GM06990 (cell line): ENCODE measurements at places on chromosomes 11 and 22.

DNA sequence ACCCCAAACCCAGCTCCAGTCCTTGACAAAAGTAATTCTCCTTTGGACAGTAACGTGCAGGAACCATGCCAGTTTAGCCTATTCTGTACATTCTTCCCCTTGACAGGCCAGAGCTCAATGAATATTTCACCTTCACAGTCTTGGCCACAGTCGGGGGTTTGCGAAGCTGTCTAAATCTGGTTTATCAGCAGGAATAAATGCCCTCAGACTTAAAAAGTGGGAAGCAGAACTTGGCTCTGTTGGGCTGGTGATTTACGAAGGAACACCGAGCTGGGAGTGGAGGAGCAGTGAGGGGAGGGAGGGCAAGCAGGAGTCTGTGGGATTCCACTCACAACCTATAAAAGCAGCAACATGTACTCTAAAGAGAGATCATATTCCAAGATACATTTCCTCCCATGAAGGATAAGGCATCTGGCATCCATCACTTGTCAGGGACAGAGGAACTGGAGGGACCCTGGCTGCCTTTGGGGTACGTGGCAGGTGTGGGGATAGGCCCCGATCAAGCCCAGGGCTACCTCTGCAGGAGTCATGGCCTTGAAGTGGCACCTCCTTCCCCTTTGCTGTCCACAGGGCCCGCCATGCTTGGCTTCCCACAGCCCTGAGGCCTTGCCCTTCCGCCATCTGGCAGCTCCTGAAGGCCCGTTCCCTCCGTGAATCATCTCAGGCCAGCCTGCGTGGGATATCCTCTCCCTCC lies 154.3 kb downstream of the ADAMTS15 start:
- no peak for DNase-seq

DNA sequence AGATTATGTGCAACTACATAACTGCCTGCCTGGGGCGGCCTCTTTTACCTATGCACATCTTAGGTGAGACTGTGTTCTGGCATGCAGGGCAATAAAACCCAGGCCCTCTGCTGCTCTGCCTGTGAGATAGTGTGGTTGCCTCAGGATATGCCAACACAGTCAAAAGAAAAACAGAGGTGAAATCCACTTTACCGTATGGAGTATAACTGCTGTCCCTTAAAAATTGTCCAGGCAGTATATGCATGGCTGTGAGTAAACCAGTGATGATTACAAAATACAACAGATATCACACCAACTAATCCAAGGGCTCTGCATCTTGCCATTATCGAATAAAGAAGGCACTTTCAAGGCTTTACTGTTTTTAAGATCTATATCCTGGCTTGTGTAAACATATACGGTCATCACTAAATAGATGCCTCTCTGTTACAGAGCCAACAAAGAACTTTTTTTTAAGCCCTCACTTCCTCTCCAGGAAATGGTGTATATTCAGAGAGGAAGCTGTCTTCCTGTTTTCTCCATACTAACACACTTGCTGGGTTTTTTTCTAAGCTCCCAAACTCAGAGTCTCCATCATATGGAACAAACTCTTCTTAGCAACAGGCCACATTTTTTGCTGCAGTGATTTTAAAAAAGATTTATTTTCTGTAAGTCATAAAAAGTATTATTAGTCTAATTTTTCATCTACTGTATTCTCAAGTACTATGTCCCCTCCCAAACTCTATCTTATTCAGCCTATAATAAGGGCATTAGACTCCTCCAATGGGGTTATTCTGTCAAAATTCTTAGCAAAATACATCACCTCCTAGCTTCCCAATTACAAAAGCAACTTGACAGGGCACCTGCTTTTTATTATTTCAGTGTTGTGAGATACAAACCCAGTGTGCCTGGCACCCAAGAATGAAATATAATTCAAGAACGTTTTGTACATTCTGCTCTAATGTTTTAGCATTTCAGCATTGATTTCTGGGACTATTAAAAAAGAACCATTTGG lies 135.2 kb downstream of the MAML2 start:
- no peak for DNase-seq

DNA sequence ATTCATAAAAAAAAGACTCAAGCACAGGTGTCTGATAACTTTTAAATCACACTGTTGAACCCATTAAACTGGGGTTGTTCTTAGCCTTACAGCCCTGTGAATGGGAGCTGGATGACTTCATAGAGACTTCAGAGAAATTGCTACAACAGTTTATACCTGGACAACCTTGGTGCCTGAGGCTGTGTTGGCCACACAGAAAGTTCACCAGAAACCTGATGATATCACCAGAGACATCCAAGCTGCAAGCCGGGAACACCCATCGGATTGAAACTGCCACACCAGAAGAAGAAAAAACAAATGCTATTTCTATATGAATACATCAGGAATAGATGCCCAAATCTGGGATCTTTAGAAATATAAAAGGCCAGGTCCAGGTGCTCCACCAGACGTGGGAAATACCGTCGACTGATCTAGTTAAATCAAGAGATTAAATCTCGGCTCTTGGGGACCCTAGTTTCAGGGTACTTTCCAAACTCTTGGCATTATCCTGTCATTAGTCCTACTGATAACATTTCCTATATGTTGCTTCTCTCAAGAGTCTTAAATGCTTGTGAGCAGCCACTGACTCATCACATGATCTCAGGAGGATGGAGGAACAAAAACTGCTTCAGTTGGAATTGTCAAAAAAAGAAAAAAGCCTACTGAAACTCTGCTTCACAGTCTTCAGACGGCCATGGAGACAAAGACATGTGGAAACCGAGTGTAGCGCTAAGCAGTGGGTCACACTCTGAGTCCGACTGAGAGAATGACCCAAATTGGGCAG lies 28.6 kb upstream of the APOL5 start:
- no peak for DNase-seq

GRCh38 chr22:42645938-42646568 lies 3.1 kb downstream of the CYB5R3 start:
- no peak for DNase-seq

- DNase-seq, result no peak
Observed at GRCh38 chr11:2580571-2581001, 119.2 kb downstream of the KCNQ1OT1 start.

- no peak for DNase-seq
Observed at GRCh38 chr11:2902784-2903671, 17.5 kb upstream of the CDKN1C start.

GRCh38 chr22:43126501-43127165 lies 16.1 kb downstream of the BIK start:
- no peak for DNase-seq

- DNase-seq, result no peak
Observed at GRCh38 chr11:78313898-78314297, 103.7 kb downstream of the GAB2 start.

DNA sequence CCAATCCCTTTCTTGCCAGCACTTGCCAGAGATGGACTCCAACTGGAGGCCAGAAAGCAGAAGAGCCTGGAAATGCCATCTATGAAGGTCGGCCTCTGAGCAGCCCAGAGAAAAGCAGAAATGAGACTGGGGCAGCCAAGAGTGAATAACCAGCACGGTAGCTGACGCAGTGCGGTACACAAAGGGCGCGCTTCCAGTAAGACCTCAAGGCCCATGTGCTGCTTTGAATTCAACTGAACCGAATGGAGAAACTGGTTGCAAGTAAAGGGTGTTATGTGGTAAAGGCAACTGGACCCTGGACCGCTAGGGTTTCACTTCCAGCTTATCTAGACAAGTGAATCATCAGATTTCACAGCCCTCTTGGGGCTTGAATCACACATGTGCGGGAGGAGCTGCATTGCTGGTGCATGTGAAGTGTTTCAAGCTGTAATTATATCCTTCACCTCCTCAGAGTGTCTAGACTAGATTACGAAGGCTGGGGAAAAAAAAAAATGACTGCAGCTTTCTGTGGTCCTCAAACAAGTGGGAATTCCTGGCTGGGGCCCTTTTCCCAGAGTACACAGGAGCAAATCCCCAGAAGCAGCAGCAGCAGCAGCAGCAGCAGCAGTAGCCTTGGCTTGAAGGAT lies 128.9 kb downstream of the CCDC34 start:
- peak; percentile 71 for DNase-seq

DNA sequence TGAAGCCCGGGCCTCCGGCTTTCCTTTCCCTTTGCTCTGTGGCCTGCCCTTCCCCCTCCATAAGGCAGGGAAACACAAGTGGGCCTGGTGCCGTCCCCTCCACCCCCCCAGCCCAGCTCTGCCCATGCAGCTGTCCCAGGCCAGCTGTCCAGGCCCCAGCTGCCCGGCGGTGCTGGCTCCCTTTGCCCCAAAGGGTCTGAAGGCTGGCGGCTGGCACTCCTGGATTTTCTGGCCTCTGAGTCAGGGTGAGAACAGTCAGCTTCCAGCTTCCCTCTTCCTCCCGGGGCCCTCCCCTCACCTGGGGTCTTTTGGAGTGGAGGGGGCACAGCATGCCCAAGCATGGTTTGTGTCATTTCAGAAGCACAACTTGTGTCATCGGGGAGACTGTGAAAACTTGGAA lies 27.8 kb downstream of the CD82 start:
- no peak for DNase-seq

- no peak for DNase-seq
Observed at GRCh38 chr11:134581966-134582769, 170.1 kb upstream of the B3GAT1 start.

- no peak for DNase-seq
Observed at GRCh38 chr22:48147831-48148230, 1385.4 kb downstream of the TBC1D22A start.

DNA sequence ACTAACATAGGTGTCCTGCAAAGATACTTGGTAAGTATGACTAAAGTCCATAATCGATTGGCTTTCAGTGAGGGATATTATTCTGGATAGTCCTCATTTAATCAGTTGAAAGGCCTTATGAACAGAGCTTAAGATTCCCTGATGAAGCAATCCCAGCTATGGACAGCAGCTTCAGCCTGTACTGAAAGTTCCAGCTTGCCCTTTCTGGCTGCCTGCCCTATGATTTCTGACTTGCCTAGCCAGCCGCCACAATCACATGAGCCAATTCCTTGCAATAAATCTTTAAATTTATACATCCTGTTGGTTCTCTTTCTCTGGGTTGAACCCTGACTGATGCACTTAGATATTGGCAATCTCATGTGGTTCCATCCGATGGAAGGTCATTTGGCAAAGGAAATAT lies 759.0 kb upstream of the API5 start:
- DNase-seq, result no peak

GRCh38 chr11:15651816-15652215 lies 537.1 kb downstream of the INSC start:
- no peak for DNase-seq

DNA sequence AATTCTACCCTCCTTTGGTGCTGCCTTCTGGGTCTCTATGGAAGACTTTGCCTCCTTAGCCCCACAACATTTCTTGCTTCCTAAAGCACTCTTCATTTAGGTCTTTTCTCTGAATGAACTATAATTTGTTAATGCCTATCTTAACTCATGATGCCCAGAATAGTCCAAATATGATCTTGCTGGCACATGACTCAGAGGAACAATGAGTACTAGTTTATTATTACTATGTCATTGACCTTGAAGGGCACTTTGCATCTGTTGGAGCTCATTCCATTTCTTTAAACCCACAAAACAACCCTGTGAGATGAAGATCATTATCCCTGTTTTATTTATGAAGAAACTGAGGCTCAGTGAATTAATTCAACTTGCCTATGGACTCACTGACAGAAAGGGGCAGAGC lies 320.2 kb upstream of the PLET1 start:
- no peak for DNase-seq

GRCh38 chr22:37316875-37317371 lies 34.6 kb downstream of the CYTH4 start:
- DNase-seq, result peak; percentile 61

- peak; percentile 9 for DNase-seq
Observed at GRCh38 chr11:63761931-63762653, 6.5 kb downstream of the ZFTA start.

DNA sequence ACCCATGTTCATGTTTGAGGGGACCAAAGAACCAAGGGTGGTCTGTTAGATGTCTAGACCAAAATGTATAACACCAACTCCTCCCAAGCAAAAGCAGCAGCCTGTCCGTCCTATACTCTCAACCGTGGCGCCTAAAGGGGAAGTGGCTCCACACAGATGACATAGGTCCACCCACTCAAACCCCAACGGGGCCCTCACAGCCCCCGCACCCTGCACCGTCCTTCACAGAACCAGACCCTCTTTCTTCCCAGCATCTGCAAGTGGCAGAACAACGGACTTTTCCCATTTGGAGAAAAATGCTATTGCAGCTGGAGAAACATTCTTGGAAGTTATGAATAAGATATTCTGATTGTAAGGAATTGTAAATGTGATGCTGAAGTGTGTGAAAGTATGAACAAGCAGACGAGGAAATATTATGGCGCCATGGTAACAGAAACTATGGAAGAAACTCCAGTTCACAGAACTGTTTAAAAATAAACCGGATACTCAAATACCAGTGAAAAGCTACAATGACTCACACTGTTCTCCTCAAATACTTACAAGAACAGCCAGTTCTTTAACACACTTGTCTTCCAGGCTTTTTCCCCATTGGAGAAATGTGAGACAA lies 76.5 kb upstream of the ARFGAP3 start:
- peak; percentile 76 for DNase-seq

DNA sequence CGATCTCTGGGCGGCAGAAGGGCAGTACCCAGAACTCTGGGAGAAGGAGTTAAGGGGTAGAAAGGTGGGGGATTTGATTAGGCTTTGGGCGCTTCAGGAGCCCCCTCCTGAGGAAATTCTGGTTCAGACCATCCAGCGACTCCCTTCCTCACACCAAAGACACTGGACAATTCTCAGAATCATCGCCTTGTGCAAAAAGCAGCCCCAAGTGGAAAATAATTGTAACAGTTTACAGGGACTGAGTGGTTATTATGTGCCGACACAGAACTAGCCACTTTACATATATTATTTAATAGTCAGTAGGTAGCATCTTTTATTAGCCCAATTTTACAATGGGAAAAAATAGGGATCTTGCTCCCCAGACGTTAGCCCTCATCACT lies 662 bp upstream of the TRIM3 start:
- DNase-seq, result no peak

DNA sequence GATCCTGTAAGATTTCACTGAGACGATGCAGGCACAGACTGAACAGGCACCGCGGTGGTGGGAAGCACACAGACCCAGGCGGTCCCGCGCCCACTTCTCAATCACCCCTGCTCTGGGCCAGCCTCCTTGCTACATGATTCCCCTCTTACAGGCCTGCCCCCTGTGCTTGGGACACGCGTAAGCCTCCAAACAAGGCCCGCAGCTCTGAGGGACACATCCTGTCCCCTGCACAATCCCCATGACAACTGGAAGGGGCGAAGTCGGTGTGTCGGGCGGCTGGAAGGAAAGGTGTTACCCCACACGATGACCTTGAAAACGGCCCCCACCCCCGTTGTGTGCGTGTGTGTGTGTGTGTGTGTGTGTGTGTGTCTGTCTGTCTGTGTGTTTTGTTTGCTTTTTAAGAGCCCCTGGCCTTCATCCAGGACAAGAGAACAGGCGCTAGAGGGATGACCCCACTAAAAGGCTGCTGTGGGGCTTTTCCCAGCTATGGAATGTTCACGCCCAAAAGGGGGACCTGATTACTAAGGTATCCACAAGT lies 13.1 kb downstream of the CELSR1 start:
- no peak for DNase-seq
